ENCODE measurements at places on chromosomes 7 and 10.

- no peak for DNase-seq
Observed at GRCh38 chr10:124123156-124123555, 29.8 kb upstream of the CHST15 start.

DNA sequence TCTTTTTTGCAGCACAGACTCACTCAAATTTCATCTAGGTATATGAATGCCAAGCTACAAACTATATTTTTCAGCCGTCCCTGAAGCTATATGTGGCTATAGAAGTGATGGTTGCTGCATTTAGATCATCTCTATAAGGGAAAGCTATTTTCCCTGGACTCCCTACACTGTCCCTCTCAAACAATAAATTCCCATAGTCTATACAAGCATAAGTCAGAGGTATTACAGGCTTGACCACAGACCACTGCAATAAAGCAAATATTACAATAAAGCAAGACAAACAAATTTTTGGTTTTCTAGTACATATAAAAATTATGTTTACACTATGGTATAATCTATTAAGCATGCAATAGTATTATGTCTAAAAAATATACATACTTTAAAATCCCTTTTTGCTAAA is 1015.5 kb upstream of the LRRN3 start:
- no peak for DNase-seq

DNA sequence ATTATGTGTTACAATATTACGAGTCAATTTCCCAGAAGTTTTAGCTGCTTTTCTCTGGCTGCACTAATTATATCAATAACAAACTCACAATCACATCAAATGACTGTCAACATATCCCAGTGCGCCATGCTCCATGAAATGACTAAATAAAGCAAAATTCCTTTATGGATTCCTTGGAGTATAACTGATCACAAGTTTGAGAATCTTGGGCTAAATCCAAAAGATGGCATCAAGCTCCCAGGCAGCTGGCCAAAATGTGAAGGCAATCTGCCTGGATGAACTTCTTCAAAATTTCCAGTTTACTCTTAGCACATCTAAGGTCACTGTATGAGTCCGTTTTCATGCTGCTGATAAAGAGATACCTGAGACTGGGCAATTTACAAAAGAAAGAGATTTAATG is 210.8 kb downstream of the CCSER2 start:
- DNase-seq = no peak

DNA sequence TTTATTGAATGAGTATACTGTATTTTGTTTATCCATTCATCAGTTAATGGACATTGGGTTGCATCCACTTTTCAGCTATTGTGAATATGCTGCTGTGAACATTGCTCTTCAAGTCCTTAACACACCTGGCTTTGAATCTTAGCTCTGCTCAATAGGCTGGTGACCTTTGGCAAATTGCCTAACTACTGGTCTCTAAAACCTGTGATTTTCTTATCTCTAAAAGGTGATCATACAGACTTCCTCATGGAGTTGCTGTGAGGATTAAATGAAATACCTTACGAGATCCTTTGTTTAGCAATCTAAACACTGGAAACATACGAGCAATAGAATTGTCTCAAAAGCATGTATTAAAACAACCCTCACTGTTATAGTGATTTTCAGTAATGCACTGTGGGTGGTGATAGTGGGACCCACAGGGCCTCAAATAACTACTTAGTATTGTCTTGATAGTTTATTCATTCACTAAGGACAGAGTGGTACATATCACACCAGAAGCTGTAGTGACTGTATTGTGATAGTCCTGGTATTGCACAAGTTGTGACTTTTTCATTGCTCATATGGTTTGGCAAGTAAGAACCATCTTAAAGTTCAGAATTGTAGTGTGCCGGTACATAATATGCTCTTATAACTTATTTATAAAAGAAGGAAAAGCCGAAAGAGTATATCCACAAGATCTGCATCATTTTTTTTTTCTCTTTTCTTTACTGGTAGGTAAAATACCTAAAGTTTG is 257.6 kb downstream of the EXOC4 start:
- no peak for DNase-seq

- DNase-seq = no peak
Observed at GRCh38 chr10:110724116-110724921, 80.2 kb downstream of the RBM20 start.

DNA sequence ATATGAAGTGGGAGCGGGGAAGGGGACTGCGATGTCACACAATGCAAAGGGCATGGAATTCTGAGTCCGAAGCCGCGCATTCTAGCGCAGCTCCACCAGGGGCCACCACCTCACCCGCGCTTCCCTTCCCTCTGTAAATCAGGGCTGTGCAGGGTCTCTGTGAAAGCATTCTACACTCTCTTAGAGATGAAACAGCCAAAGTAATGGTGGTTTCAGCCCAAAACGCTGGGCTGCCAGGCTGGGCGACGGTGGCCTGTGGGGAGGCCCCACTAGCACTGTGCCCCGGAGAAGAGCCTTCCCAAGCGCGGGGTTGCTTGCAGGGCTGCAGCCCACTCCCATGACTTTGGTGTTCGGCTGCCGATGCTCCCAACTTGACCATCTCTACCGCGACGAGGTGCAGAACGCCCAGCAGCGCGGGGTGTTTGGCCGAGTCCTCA is 11.4 kb downstream of the ATG9B start:
- DNase-seq = no peak

All from upper lobe of left lung (tissue), 6 donors.